Sciatic nerve (tissue), 2 donors: ENCODE measurements at places on chromosomes 5 and 9. TPM values are rescaled to one million over a fixed set of nuclear protein-coding genes. Genes with fewer than 3 reads are reported as not detected.

- no peak for DNase-seq
Observed at GRCh38 chr5:6315580-6315979, 62.8 kb downstream of the MED10 start.

DNA sequence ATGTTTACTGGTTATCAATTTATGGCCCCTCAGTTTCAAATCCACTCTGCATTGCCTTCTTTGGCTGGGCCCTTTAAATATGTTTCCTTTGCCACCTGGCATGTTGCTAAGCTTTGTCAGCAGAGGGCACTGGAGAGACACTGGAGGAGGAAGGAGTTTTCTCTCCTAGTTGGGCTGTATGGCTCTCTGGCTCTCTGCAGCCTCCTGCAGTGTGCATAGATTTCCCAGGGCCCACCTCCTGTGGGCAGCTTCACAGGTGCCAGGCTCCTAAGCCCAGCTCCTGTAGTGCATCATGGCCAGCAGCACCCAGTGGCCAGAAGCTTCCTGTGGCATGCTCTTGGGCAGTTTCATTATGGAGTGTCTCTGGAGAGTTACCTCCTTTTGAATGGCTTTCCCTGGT, 23.3 kb downstream of the CAVIN4 start:
- no peak for DNase-seq

The PDLIM4 gene
- total RNA-seq, result 50.2 TPM

GRCh38 chr9:99666571-99666970, 155.1 kb upstream of the NR4A3 start:
- DNase-seq, result no peak

- no peak for DNase-seq
Observed at GRCh38 chr5:98314292-98314691, 459.2 kb upstream of the RGMB start.

The SCGB3A1 gene
- not detected for total RNA-seq

DNA sequence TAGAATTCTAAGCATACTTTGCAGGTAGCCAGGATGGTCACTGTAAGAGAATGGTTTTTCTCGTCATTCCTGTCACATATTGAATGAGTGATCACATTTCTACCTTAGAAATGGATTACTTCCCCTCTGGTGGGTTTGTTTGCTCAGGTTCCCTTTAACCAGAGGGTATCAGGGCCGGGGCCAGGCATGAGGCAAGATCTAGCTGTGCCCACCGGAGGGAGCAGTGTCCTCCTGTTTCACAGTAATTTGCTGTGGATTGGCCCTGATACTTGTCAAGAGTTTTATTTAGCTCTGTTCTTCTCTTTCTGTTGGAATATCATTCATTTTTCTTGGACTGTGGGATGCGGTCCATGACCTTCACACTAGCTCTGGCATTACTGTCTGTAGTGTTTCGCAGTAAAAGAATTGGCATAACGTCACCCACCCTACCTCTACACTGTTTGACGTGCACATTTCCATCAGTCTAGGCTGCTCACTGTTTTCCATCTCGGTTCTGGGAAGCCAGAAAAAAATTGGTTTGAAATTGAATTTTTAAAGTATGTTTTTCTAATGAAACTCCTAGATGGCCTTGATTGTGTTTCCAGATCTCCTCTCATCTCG, 42.4 kb upstream of the ZBED3 start:
- no peak for DNase-seq

DNA sequence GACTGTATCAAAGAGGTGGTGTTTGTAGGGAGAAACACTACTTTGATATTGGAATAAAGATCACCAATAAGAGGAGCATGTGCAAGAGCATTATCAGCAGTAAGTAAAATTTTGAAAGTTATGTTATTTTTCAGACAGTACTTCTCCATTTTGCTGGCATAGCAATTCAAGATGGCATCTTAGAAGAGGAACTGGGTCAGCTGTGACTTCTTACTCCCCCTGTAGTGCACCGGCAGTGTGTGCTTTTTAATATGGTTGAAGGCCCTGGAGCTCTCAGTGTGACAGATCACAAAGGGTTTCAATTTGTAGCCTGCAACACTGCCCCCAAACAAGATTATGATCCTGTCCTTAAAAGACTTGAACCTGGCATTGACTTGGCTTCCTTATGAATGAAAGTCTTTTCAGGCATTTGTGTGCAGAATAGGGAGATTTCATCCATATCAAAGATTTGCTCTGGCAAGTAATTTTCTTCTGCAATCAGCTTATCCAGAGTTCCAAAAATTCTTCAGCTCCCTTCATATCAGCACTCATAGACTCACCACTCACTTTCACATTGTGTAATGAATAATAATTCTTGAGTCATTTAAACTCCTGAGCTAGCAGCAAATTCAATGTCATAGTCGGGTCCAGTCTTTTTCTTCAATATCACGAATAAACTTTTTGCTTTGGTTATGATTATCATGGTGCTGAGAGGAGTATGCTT, 105.7 kb upstream of the MAMDC2 start:
- no peak for DNase-seq

The DCAF10 gene
- 25.3 TPM for total RNA-seq

The ZNF622 gene
- total RNA-seq, result 20.4 TPM

The JADE2 gene
- total RNA-seq, result 55.0 TPM

DNA sequence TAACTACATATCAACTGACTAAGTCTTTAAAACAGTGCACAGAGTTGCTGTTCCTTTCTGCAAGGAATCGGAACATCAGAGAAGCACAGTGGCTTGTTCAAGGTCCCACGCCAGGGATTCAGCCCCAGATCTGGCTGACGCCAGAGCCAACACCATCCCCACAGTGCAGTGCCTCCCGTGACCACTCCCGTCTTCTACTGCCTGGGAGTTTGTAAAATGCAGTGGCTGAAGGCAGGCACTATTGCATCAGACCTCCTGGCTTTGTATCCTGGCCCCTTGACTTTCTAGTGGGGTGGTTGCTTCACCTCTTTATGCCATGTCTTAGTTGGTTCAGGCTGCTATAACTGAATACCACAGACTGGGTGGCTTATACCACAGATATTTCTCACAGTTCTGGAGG, 131.0 kb downstream of the NSG2 start:
- no peak for DNase-seq

- no peak for DNase-seq
Observed at GRCh38 chr5:135127439-135128240, 93.6 kb upstream of the PITX1 start.

The IL5 gene
- not detected for total RNA-seq

- DNase-seq, result no peak
Observed at GRCh38 chr5:133746834-133747233, 134.5 kb upstream of the FSTL4 start.

GRCh38 chr9:121756474-121757280, 105.2 kb downstream of the DAB2IP start:
- no peak for DNase-seq

The MSX2 gene
- 0.49 TPM for total RNA-seq

The NIM1K gene
- 5.4 TPM for total RNA-seq
